ENCODE measurements at places on chromosomes 7 and 10.

DNA sequence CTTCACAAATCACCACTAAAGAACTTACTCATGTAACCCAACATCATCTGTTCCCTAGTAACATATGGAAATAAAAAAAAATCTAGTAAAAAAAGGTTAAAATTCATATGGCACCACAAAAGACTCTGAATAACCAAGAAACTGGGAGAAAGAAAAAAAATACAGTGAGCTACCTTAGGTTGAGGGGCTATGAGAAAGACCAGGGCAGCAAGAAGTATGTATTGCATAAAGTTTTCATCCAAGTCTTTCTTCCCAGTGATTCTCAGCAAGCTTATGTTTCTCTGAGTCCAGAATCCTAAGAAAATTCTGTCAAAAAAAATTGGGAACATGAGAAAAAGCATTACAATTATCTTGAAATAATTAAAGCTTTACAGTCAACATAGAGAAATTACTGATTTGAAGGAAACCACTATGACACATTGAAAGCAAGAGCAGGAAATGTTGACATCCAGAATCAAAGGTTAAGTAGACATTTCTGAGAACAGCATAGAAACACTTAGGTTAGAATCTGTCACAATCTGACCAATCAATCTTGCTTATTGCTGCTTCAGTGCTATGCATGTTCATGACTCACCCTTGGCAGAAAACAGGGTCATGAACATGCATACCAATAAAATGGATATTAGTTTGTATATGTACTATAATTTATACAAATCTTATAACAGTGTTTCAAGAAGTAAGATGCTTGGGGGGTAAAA, 494.0 kb upstream of the POT1 start:
- no peak for DNase-seq

GRCh38 chr7:464454-465401, 54.9 kb downstream of the PDGFA start:
- no peak for DNase-seq

DNA sequence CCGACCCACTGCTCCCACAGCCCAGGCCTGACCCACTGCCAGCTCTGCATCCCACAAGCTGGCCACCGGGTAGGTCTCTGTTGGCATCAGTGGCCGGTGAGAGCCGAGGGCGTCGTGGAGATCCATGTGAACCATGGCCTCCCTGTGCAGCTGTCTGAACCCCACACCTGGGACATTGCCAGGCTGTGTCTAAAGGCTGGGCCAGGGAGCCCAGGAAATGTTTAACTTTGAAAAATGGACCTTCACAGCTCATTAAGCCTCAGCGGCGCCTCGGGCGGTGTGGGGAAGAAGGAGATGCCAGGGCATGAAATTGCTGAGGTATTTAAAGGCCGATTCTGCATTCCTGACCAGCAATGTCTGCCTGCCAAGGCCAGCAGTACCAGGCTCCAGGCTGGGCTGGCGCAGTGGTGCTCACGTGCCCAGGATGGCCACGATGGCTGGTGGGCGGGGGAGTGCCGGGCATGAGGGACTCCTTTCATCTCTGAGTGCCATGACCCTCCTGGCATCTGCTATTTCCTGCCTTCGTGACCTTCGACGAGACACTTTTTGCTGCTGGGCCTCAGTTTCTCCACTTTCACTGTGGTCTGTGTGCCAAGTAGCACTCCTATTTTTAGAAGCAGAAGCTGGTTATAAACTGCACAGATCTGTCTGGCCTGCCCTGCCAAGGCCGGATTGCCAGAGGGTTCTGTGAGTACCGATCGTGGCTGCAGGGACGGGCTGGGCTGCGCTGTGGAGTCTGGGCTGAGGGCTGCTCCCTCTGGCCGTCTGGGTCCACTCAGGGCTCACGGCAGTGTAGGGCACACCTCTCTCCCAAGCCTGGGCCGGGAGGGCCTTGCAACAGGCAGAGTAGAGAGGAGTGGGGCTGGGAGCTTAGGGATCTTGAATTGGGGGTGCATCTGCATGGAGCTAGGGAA, 21.8 kb downstream of the ELFN1 start:
- DNase-seq = no peak

DNA sequence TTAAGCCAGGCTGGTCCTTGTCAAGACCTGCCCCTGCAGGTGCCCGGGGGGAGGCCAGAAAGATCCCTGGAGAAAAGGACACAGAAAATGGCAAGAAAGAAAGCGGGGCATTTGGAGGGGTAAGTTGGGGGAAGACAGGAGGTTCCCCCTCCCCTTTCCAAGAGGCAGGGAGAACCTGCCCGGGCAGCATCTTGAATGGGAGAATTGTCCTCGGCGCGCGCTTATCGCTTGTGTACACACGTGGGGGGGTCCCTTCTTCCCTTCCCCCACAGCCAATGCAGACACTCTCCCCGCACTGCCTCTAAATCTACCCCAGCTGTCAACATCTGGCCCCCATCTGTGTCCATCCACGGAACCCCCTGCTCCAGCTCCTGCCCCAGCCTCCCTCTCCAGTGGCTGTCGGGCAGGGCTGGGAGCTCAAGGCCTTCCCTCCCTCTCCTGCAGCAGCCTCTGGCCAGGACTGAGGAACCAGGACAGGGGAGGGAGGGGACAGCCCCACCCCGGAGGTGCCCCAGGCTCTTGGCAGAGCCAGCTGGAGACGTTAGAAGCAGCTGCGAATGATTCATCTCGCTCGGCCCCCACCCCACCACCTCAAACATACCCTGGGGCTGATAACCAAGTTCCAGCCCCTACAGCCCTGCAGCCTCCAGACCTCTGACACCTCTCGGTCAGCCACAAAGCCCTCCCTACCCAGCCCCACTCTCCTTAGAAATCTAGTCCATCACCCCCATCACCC, 25.3 kb downstream of the EPHB4 start:
- DNase-seq = no peak

DNA sequence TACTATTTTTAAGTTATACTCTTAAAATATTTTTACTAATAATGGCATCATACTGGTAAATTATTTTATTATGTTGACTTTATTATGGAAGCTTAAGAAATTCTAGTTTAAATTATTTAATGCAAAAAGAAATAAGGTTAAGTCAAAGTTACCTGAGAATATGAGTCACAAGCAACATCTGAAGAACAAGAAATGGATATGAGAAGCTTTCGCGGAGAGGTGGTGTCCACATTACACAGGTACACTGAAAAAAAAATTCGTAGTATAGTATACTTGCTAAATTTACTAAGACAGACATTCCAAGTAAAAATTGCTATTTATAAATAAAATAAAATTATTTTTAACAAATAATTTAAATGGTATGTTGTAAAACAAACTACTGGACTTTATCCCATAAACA, 143.8 kb downstream of the AVL9 start:
- no peak for DNase-seq

DNA sequence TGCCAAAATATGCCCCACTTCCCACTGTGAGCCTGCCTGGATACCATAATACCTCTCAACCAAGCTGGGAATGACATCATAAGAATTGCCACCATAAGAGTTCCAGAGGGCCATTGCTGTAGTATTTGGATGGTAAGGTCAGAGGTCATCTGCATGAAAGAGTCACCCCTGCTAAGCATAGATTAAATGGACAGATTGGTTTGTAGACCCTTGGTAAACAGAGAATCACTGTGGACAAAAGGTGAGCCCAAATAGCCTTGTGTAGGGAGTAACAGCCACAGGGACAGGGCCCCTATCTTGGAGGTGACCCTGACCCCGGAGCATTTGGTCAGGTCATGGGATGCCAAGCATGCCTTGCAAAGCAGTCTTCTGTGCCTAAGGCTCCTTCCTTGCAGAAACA, 129.7 kb downstream of the GPAM start:
- no peak for DNase-seq

DNA sequence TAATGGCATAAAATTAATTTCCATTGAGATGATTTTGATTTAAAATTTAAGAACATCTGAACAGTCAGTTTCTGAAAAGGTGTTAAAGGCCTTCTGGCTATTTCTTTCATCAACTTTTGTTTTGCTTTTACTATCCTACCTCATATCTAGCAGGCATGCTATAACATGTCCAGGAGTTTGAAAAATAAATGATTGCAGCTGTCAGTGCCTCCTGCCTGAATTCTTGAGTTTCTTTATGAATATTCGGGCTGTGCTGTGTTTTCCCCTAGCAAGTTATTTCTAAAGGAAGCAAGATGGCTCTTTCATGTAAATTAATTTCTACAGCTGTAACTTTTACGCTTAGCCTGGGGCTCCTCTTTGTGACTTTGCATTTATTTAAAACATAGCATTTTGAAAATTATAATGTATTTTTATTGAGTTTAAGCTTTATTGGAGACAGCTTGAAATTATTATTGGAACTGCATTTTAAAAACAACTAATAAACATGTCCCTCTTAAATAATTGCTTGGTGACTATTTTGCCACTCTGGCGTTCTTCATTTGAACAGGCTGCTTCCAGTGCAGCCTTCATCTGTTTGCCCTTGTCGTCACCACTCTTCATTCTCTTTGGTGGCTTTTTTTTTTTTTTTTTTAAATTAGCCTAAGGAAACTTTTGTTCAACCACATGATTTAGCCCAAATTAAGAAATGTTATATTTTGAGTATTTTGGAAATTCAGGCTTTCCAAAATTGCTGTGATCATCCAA, 1083.4 kb upstream of the LRRN3 start:
- no peak for DNase-seq

GRCh38 chr7:55441002-55441401, 75.9 kb downstream of the LANCL2 start:
- no peak for DNase-seq

Measured in stimulated activated naive B cell treated with anti-CD40 and anti-IgM and Interleukin-4, amounts not matched to agents 10 μg/mL and 1 μg/mL and 100 μg/mL, for 72 hours (primary cell).